ENCODE measurements at places on chromosomes 6 and 20. TPM values are rescaled to one million over a fixed set of nuclear protein-coding genes. Genes with fewer than 3 reads are reported as not detected.

BCAS1 gene
- polyA plus RNA-seq = 0.38 TPM

SLC35A1 gene
- 31.4 TPM for polyA plus RNA-seq

B4GALT5 gene
- 4.2 TPM for polyA plus RNA-seq

ZNF165 gene
- 0.41 TPM for polyA plus RNA-seq

TMEM14A gene
- 95.1 TPM for polyA plus RNA-seq

IP6K3 gene
- 0.08 TPM for polyA plus RNA-seq

OXT gene
- polyA plus RNA-seq = 0.70 TPM
